ENCODE measurements at places on chromosomes 3 and 15. TPM values are rescaled to one million over a fixed set of nuclear protein-coding genes. Genes with fewer than 3 reads are reported as not detected.

CCR9 gene
- not detected for total RNA-seq

ANXA2 gene
- 418 TPM for total RNA-seq

AP3B2 gene
- not detected for total RNA-seq

SLC38A3 gene
- total RNA-seq: not detected

STARD9 gene
- 11.3 TPM for total RNA-seq

RBPMS2 gene
- not detected for total RNA-seq

EAF1 gene
- 30.0 TPM for total RNA-seq
